ENCODE measurements at places on chromosomes 1 and 21.

- peaks cover 4% of the 10 kb centered on the region for H3K4me1 ChIP-seq
- peak; percentile 74 for DNase-seq
- no peak overlapping the region for H3K27ac ChIP-seq
These were observed 67.0 kb downstream of the ST3GAL3 start for GRCh38 chr1:43774359-43774758.

- peak; percentile 44 for DNase-seq
- H3K4me1 ChIP-seq = peaks cover 7% of the 10 kb centered on the region
- no peaks in the 10 kb centered on the region for H3K27me3 ChIP-seq
- H3K4me3 ChIP-seq = no peak overlapping the region
These were observed 24.4 kb downstream of the RC3H1 start for GRCh38 chr1:173997791-173998190.

DNA sequence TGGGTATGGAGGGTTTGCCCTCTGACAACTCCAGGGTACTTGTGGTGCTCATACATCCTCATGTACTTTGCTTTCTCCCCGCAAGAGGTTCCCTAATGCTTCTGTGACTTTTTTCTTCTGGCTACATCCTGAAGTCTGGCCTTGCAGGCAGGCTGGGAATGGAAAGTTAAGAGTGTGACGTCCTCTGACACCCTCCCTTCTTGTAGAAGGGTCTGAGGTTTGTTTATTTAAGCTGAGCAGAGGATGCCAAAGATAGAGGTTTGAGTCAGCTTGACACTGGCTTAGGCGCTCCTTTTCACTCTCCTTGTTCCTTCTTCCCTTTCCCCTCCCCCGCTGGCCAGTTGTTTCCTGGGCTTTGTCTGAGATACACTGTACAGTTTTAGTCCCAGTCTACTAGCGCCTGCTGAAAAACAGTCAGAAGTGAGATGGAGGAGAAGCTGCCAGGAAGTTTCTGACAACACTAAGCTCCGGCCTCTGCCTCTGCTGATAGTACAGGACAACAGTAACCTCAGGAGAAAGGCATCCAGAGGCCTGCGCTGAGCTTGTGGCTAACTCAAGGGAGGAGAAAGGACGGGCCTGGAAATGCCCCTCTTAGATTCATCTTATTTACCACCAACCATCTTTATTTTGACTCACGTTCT lies at the start of gene MACF1:
Gene MACF1 (plus strand): TSS at position 255 of the 641 bp plus-strand sequence. CDS start 328 bp downstream, at position 583.
- H3K4me3 ChIP-seq = peak within 1 kb of the TSS; percentile 26
- peak; percentile 99 for DNase-seq
- H3K27me3 ChIP-seq = no peaks in the 10 kb centered on the region
- H3K36me3 ChIP-seq = peaks cover 3% of the 10 kb centered on the region
- H3K4me1 ChIP-seq = peaks cover 10% of the 10 kb centered on the region
- H3K27ac ChIP-seq = peak within 1 kb of the TSS; percentile 91

- no peaks in the 10 kb centered on the region for H3K36me3 ChIP-seq
- H3K27me3 ChIP-seq = no peaks in the 10 kb centered on the region
- H3K27ac ChIP-seq = no peak overlapping the region
- DNase-seq = no peak
These were observed 1103.6 kb downstream of the AMY1C start for GRCh38 chr1:104853276-104853675.

GRCh38 chr1:27994060-27994459 lies 34.3 kb downstream of the XKR8 start:
- no peaks in the 10 kb centered on the region for H3K27me3 ChIP-seq
- DNase-seq = no peak

DNA sequence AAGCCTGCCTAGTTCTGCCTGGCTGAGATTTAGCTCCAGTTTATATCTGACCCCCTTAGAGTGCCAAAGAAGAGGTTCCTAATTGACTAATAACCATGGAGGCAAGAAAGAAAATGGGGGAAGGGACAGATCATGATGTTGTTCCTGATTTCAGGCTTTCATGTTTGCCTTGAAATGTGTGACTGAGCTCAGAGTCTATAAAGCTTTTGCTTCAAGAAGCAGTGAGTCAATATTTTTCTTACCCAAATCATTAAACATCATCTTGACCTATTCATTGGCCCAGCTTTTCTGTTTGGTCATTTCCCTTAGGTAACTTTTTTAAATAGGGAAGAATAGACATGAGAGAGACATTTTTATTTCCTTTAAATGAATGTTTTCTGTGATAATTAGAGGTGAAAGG lies 55.9 kb downstream of the HHAT start:
- no peak for DNase-seq
- peaks cover 4% of the 10 kb centered on the region for H3K4me1 ChIP-seq
- no peaks in the 10 kb centered on the region for H3K27me3 ChIP-seq
- no peak overlapping the region for H3K4me3 ChIP-seq

DNA sequence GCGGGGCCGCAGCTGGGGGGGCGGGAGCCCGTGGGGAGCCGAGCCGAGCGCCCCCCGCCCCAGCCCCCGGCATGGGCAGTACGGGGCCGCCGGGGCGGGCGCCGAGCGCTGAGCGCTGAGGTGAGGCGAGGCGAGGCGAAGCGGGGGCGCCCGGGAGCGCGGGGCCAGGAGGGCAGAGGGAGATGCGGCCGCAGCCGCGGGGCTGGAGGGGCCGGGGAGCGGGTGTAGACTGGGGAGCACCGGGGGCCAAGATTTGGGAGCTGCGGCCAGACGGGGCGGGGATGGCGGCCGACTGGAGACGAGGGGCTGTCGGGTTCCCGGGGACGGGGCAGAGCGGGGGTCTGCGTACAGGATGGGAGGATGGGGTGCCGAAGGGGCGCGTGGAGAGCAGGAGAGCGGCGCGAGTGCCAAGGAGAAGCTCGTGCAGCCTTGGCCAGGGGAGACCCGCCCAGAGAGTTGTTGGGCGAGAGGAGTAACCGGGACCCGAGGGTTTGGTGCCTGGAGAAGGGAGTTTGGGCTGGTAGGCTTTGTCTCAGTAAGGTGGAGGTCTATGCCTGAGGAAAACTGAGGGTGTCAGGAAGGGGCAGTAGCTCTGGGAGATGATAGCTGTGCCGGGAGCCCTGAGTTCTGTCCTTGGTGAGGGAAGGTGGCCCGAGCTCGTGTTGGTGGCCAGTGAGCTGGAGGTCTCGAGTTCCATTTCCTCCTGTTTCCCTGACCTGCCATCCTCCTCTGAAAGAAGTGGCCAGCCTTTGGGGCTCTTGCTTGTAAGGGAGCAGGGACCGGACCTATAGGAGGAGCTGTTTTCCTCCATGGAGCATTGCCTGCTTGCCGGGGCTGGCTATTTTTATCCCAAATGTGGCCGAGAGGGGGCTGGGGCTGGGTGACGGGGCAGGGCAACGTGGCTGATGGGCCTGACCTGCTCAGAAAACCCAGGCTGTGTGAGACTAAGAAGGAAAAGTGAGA lies 539 bp downstream of the ATP8B2 start:
- H3K4me3 ChIP-seq = peak overlapping the region; percentile 96
- H3K27me3 ChIP-seq = peaks cover 21% of the 10 kb centered on the region
- H3K4me1 ChIP-seq = peaks cover 34% of the 10 kb centered on the region
- DNase-seq = peak; percentile 96
- H3K36me3 ChIP-seq = peaks cover 5% of the 10 kb centered on the region

DNA sequence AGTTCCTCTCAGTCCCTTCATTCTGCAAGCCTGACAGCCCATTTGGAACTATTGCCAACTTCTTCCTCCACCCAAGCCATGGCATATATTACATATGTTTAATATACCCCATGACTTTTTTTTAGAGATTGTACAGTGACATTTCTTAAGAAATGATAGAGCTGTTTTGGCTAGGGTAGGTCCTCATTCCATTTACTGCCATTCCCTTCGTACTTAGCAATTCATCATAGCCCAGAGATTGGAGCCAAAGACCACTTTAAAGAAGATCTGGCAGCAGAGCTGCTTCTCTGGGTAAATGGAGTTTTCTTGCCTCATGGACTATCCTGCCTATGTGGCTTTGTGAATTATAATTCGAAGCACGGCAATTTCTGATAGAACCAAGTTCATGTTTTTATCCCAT lies 93.4 kb downstream of the ST3GAL3 start:
- no peak for DNase-seq
- no peak overlapping the region for H3K27ac ChIP-seq
- H3K4me1 ChIP-seq = peaks cover 8% of the 10 kb centered on the region
- H3K27me3 ChIP-seq = no peaks in the 10 kb centered on the region

- DNase-seq = no peak
- H3K27ac ChIP-seq = no peak overlapping the region
- H3K27me3 ChIP-seq = no peaks in the 10 kb centered on the region
- no peaks in the 10 kb centered on the region for H3K36me3 ChIP-seq
- H3K4me3 ChIP-seq = no peak overlapping the region
These were observed 58.2 kb upstream of the GADD45A start for GRCh38 chr1:67626861-67627235.

GRCh38 chr1:204863024-204863423 lies 7.6 kb upstream of the NFASC start:
- no peak overlapping the region for H3K4me3 ChIP-seq
- no peak for DNase-seq
- H3K36me3 ChIP-seq = no peaks in the 10 kb centered on the region
- no peaks in the 10 kb centered on the region for H3K4me1 ChIP-seq
- no peak overlapping the region for H3K27ac ChIP-seq

Measured in mesenchymal stem cell (in vitro differentiated cells and primary cell).